Stimulated activated CD4-positive, alpha-beta T cell treated with anti-CD3 and anti-CD28 coated beads, Interleukin-15, amount 100 ng/mL, for 24 hours (primary cell): ENCODE measurements at places on chromosomes 12 and 14.

- DNase-seq = peak; percentile 43
Observed at GRCh38 chr12:38771871-38772270, 133.5 kb downstream of the CPNE8 start.

GRCh38 chr14:74326369-74327152, 21.7 kb upstream of the VRTN start:
- DNase-seq = no peak

DNA sequence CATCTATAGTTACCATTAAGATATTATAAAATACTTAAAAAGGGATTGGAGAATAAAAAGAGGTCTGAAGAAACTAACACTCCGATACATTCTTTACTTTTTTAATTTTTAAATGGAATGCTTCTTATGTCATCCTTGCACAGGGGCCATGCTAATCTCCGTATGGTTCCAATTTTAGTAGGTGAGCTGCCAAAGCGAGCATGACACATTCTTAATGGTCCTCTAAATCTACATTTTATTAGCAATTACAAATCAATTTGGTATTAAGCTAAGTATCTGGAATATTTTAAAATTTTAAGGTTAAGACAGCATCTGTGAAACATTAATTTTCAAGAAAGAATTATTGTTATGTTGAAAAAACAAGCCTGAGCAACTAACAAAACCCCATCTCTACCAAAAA, 6.2 kb upstream of the ARID4A start:
- no peak for DNase-seq

- DNase-seq = no peak
Observed at GRCh38 chr14:32601906-32602305, 272.8 kb downstream of the AKAP6 start.

GRCh38 chr14:90698379-90698869, 117.8 kb downstream of the TTC7B start:
- no peak for DNase-seq

DNA sequence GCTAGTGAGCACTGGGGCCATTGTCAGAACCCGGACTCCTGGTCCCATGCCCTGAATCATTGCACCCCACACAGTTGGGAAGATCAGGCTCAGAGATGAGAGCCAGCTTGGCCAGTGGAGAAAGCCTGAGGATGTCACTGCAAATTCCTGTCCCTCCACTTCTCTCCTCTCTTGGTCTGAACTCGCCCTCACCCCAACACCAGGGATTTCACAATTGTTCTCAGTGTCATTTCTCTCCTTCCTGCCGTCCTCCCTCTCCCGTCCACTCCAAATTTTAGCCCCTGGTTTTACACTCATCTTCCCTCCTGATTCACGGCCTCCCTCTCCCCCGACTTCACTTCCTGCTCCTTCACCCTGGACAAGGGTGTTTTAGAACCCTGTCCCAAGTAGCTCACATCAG, 11.1 kb downstream of the KRT75 start:
- DNase-seq = no peak

DNA sequence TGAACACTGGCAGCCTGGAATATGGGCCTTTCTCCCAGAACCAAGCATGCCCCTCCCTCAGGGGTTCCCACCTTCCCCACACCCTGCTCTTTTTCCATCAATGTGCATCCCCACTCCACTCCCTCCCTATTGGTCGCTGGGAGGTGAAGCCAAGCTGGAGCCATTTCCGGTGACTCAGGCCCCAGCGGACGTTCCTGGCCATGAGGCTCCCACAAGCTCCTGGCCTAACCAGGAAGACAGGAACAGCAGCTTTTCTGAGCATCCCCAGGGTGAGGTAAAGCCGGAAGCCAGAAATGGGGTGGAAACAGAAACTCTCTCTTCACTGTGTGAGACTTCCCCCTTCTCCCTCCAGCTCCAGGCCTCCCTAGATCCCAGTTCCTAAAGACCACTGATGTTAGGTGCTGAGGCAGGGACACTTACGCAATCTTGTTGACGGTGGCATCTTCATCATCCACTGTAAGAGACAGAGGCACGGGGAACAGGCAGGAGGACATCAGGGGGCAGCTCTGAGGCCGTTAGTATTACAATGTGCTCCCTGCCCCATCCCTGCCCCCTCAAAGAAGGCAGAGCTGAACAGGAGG, 5.1 kb downstream of the LMBR1L start:
- DNase-seq = no peak

- DNase-seq = no peak
Observed at GRCh38 chr12:103519632-103520031, 23.9 kb upstream of the C12orf42 start.

DNA sequence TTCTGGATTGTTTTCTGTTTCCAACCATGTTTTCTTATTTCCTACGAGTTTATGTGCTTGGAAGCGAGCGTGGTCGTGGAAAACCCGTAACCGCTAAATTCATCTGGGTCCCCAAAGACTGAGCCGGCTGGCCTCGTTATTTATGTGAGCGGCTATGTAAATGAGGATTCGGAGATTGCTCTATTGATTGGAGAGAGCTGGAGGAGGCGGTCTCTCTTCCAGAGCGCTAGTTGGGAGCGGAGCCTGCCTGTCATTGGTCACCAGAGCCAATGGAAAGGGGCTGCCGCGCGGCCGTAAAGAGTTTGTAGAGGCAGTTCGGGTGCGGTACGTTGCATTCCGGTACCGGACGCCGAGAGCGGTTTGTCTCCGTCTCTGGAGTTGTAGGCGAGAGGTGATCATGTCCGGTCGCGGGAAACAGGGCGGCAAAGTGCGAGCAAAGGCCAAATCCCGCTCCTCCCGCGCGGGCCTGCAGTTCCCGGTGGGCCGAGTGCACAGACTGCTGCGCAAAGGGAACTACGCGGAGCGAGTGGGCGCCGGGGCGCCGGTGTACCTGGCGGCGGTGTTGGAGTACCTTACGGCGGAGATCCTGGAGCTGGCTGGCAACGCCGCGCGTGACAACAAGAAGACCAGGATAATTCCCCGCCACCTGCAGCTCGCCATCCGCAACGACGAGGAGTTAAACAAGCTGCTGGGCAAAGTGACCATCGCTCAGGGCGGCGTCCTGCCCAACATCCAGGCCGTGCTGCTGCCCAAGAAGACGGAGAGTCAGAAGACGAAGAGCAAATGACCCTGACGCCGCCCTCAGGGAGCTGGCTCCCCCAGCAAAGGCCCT, 29.0 kb downstream of the WBP11 start:
- peak; percentile 92 for DNase-seq

GRCh38 chr14:66432334-66432733, 53.8 kb upstream of the CCDC196 start:
- DNase-seq = no peak

DNA sequence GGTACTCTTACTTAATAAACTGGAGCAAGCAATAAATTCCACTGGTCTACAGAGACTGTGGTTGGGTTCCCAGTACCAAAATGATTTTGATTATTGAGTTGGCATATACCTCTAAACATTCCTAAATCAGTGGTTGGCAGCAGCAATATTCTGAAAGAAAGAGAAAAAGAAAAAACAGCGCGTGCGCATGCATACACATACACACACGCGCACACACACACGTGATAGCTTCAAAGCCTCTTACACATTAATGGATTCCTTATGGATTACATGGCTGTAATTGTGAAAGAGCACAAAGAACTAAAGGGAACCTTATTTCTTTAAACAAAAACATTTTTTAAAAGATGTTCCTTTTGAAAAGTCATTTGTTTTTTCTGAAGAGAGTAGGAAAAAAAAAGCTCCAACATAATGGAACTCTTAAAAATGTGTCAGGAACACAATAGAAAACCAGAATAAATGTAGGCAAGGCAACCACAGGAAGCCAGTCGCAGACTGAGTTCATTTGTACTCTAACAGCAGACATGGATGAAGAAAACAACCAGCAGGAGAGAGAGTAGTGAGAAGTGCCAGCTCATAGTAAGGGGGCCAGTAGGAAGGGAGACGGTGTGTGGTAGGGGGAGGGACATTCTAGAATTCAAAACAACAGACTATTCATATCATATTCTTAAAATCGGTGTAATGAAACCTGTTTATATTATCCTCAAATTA, 80.0 kb downstream of the DRAM1 start:
- DNase-seq = no peak

DNA sequence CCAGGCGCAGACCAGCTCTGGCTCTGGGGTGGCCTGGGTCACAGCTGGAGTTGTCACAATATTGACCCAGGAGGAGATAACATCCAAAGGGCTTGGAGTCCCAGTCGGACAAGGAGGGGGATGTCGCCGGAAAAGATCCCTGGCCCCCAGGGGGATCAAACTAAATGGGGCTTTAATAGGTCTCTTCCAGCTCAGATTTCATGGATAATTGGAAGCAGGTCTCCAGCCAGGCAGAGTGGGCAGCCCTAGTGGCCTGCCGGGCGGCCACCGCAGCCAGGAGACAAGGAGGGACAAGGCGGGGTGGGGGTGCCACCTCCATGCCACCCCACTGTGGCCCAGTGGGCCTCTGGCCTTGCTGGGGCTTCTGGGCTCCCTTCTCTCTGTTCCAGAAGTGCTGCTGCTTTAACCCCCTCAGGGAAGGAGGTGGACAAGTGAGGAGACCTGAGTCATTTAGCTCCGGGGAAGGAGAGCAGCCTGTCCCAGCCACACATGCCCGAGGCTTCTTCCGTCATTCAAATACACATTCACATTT, 23.1 kb upstream of the PGF start:
- DNase-seq = no peak

DNA sequence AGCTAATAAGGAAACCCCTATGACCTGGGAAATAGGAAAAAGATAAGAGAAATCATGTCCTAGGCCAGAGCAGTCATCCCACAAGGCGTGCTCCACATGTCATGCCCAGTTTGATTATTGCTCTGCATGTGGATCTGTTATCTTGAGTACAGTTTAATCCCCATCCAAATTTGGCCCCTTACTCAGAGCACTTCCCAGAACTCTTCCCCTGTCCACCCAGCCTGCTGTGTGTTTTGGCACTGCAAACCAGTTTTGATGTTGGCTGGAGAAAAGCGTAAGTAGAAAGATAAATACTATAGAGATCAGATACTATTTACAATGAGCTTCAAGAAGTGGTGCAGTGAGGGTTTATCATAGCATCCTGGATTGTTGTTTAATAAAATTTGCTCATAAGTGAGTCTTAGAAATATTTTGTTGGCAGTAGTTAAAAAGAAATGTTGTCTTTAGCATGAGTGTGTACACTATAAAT, 83.8 kb downstream of the PTPRB start:
- DNase-seq = no peak

DNA sequence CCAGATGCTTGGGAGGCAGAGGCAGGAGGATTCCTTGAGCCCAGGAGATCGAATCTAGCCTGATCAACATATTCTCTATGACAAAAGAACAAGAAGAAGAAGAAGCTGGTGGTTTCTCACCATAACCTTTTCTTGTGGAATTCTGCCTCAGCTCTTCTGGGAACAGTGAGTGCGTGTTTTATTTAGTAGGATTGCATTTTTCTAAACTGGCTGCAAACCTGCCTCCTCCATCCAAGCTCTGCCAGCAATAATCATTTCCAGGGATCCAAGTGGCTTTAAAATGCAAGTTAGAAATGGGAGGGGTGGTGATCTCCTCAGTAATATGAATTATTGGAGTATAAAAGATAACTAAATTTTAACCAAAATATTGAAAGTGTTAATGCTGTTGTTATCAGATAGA, 46.1 kb upstream of the MMP17 start:
- DNase-seq = no peak

GRCh38 chr14:64838656-64839055, 41.1 kb downstream of the SPTB start:
- no peak for DNase-seq

- DNase-seq = no peak
Observed at GRCh38 chr12:26857465-26858176, 24.6 kb upstream of the ITPR2 start.

- no peak for DNase-seq
Observed at GRCh38 chr14:22304326-22304725, 284.7 kb downstream of the DAD1 start.

- DNase-seq = no peak
Observed at GRCh38 chr14:28813810-28814209, 47.2 kb downstream of the FOXG1 start.

- no peak for DNase-seq
Observed at GRCh38 chr14:64806862-64807495, 72.7 kb downstream of the SPTB start.

DNA sequence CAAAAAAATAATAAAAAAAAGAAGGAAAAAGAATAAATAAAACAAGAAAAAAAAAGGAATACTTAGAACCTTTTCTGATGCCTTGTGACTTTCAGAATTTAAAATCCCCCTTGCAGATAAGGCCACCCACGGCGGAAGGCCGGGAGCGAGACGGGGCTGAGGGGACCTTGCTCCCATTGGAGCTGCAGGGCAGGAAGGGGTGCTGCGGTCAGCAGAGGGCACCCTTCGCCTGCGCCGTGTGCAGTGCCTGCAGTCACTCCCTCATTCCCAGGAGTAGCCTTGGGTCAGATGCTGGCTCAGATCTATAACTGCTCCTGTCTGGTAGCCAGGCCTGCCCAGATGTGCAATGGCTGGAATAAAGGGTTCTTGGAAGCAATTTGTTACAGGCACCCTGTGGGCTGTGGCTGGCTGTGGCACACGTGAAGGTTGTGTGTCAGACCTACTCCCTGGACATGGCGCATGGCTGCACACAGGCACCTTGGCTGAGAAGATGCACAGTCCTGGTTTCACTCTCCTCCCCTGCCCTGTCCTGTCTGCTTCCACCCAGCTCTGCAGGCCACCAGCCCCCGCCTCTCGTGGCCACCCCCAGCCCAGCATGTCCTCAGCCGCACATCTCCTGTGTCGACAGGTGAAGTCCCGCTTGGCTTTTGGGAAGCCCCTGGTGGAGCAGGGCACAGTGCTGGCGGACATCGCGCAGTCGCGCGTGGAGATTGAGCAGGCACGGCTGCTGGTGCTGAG, 13.4 kb upstream of the ALDH2 start:
- no peak for DNase-seq

- no peak for DNase-seq
Observed at GRCh38 chr12:131832321-131833231, 4.4 kb downstream of the MMP17 start.

DNA sequence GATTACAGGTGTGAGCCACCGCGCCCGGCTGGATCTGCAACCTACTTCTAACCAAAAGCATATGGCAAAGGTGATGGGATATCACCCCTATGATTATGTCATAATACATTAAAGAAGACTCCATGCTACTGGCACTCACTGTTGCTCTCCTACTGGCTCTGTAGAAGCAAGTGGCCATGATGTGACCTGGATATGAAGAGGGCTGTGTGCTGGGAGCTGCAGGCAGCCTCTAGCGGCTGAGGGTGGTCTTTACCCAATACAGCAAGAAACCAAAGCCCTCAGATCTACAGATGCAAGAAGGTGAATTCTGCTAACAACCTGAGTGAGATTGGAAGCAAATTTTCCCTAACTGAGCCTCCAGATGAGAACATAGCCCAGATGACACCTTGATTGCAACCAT, 34.2 kb upstream of the TRIM9 start:
- DNase-seq = no peak
